Activated T-cell treated with anti-CD3 and anti-CD28 coated beads, Interleukin-2, amount 50 U/mL, for 1 hour (primary cell): ENCODE measurements at places on chromosomes 6 and 20.

DNA sequence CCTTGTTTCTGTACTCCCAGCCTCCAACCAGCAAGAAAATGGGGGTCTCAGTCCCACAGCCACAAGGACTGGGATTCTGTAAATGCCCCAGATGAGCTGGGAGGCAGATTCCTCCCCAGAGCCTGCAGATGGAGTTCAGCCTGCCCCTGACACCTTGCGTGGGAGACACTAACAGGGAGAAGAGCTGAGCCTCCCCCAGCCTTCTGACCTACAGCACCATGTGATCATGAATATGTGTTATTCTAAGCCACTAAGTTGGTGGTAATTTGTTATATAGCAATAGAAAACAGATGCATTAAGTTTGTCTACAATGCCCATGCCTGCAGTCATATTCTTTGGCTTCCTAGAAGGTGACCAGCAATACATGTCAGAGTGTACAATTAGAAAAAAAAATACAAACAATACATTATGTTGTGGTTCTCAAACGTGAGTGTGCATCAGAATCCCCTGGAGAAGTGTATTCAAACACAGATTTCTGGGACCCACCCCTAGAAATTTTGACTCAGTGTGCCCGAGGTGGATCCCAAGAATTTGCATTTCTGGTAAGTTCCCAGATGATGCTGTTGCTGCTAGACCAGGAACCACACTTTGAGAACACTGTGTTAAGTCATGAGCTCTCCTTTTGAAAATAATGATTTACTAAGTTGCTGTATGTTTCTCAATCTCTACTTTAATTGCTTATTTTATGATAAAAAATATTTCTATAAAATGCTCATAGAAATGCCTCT lies 39.9 kb downstream of the SLC22A3 start:
- no peak for DNase-seq

DNA sequence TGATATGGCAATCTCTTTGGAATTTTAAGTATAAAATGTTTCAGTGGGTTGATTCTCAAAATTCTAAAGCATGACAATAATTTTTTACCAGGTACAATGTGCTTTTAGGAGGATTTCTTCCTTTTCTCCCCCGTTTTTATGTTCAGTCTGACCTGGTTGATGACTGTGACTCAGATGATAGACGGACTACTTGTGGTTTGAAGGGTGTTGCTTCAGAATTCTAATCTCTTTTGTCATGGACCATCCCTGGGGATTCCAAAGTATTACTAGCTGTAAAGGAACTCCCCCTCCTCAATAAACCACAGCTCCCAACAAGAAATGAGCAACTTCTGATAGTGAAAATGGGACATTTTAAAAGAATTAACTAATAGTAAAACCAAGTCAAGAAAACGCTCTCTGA lies 34.9 kb upstream of the TNFAIP3 start:
- no peak for DNase-seq

DNA sequence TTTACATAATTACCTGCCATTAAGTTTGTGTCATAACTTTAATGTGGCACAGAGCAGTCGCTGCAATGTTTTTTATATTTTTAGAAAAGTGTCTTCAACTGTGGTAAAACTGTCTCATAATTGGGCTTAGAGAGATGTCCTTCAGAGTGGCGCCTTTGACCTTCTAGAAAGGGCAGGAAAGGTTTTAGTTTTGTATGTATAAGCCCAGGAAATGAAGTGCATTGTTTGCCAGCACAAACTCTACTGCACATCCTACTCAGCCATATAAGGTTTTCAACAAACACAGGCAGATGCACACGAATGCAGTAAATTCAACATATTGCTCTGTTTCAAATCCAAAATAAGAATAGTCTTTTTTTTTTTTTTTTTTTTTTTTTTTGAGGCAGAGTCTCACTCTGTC lies 201.4 kb downstream of the ALDH8A1 start:
- DNase-seq, result no peak

GRCh38 chr6:6842291-6842690 lies 253.8 kb downstream of the LY86 start:
- DNase-seq, result no peak

GRCh38 chr6:148890652-148891404 lies 144.0 kb downstream of the UST start:
- no peak for DNase-seq

GRCh38 chr6:129312880-129313279 lies 397.1 kb downstream of the ARHGAP18 start:
- no peak for DNase-seq

DNA sequence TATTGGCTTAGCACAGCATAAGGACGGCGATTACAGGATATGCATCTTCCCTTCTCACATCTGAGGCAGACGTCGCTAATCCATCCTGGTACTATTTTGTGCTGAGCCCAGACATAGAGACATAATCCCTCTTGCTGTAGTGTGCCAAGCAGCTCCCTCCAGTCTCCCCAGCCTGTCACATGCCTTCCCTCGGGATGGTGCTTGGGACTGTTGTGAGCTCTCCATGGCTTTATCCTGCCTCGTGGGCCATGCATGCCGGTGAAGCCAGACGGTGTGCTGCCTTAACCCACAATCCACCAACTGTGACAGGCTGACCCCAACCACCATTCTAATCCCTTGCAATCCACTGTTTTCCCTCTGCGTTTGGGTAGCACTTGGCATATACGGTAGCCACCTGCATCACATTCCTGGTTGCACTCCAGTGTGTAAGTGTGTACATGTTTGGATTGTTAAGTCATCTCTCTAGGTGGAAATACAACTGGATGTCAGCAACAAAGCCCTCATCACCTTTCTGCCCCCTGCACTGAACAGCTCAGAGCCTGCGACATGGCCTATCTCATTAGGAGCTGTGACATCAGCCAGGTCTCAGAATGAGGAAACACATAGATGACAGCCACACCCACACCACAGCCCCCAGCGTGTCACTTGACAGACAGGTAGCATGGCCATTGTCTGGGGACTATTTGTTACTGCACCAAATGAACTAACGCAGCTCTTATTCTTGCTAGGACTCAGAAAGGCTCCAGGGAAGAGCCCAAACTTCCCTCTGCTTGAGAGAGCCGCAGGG lies 374.8 kb upstream of the CDH4 start:
- no peak for DNase-seq

DNA sequence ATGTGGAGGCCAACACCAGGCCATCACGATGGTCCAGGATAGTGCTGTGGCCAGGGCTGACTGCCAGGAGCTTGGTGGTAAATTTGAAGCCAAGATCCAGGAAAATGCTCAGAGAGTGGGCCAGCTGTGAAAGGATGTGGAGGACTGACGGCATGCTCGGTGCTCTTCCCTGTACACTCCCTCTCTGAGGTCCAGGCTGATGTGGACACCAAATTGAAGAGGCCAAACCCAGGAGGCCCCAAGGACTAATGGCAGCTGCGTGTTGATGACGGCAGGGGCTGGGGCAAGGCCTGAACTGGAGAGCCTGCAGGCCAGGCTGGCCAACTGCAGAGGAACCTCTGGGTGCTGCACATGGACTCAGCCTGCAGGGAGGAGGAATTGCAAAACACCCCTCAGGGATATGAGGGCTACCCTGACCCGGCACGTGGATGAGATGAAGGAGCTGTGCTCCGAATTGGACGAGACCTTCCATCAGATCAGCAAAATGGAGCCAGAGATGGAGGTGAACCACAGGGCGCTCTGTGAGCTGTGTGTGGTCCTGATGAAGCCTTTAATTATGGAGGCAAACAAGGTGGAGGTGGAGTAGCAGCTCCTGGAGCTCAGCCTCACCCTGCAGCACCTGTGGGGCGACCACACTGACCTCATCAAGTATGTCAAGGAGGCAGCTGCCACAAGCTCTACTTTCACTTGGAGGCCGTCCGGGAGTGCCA lies 6.9 kb upstream of the RAET1E start:
- peak; percentile 7 for DNase-seq

DNA sequence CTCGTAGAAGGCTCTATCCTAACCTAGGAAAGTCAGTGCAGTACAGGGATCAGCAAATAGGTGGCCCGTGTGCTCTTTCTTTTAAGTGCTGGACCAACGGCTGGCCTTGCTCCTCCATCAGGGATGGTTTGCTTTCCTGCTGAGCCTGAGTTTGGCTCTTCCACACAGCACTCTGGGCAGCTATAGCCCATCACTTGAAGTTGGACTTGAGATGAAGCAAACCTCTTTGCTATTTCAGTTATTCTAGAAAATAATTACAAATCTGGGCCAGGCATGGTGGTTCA lies 66.9 kb upstream of the KCNK16 start:
- DNase-seq, result no peak

- DNase-seq, result no peak
These were observed 17.5 kb downstream of the FRMD1 start for GRCh38 chr6:168061269-168062210.

GRCh38 chr6:25035174-25035511 lies 99.4 kb upstream of the RIPOR2 start:
- no peak for DNase-seq

DNA sequence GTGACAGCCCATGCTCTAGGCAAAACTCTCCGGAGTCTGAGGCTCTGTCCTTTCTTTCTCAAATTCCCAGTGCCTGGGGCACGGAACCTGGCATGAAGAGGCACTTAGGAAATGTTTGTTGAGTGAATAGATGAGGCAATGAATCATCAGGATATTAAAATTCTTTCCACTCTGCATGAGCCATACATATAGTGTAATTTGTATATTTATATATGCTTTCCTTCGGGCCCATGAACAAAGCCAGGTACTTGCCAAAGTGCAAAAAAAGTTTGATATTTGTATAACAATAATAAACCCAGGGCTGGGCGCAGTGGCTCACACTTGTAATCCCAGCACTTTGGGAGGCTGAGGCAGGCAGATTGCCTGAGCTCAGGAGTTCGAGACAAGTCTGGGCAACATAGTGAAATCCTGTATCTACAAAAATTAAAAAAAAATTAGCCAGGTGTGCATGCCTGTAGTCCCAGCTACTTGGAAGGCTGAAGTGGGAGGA lies 212.3 kb upstream of the ZNF217 start:
- no peak for DNase-seq

DNA sequence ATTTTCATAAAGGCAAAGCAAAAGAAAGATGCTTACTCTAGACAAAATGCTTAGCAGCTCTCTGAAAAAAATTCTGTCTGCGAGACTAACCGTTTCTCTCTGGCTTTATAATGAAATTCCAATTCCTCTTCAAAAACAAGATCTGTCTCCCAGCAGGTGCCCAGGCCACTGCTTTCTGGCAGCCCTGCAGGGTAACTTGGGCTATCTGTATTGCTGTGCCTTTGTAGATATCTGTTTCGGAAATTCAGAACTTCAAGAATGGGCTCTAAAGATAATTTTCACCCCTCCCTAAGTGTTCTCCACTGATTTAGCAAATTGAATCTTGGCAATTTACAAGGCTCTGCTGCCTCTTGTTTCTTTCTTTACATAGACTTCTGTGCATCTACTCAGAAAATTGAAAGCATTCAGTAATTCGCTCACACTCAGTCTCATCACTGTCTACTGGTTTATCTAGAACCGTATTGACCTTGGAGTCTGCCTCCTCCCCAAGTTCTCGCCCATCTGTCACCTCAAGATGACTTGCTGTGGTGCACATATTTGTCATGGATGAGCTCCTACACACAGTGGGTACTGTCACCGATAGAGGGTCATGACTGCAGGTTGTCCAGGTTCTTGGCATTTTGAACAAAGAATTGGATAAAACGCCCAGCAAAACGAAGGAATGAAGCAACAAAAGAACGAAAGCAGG lies 26.4 kb upstream of the FABP7 start:
- no peak for DNase-seq

DNA sequence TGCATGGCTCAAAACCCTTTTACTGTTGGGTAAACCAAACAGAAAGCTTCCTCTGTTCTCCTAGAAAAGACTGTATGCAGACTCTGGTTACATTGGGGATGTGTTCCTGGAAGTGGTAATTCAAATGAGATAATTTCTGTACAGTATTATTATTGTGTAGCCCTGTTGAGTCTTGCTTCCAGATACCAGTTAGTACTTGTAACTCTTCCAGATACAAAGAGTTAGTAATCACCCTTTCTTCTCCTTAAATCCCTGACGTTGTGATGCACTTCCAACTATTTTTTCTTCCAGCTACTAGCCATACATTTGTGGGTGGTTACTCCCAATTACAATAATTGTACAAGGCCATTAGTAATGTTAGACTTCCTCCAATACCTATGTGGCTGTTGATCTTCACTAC lies 42.3 kb upstream of the GRIK2 start:
- no peak for DNase-seq

GRCh38 chr20:63837479-63837878 lies 6.4 kb upstream of the ZBTB46 start:
- no peak for DNase-seq

GRCh38 chr20:50373674-50374286 lies 136.4 kb upstream of the PTPN1 start:
- no peak for DNase-seq

DNA sequence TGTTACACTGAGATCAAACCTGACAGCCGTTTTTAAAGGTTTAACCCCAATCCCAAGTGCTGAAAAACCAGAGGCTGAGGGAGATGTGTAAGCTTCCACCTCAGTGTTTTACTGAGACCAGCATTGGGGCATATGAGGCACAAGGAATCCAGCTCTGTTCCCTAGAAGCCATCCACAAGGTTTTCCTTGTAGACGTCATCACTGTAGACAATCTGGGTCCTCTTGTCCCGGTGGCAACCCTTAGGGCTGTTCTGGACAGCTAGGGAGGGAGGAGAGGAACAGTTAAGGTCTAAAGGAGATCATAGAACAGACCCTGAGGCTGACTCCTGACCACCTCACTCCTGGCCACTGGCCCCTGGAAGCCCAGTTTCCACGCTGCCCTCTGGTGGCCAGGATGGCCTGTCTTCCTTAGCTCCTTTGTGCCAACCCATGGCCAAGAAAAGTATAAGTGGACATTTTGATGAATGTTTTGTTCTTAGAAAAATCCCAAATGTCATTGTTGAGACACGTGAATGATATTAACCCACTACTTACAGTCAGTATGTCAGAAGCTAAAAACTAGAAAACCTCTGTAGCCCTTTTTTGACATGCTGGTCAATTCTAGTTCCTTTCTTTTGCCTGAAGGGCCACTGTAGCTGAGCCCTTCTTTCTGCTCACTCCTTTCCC lies 6.4 kb downstream of the CFB start:
- peak; percentile 44 for DNase-seq

GRCh38 chr6:111753573-111753972 lies 119.7 kb downstream of the FYN start:
- DNase-seq, result no peak

- no peak for DNase-seq
These were observed 109.7 kb upstream of the FOXQ1 start for GRCh38 chr6:1202201-1202600.

GRCh38 chr6:41028561-41029412 lies 10.2 kb downstream of the UNC5CL start:
- no peak for DNase-seq

- DNase-seq, result no peak
These were observed 105.8 kb upstream of the NOX3 start for GRCh38 chr6:155561257-155561965.

- no peak for DNase-seq
These were observed 1932.2 kb upstream of the DEFB115 start for GRCh38 chr20:29325304-29325640.

- peak; percentile 71 for DNase-seq
These were observed at the start of gene HLA-B for GRCh38 chr6:31356946-31357466. TSS of gene HLA-B (minus strand) at chr6:31357179. CDS start at chr6:31357158, 21 bp downstream.

GRCh38 chr6:62042429-62042828 lies 243.6 kb downstream of the KHDRBS2 start:
- DNase-seq, result no peak

GRCh38 chr6:160042014-160042773 lies 73.3 kb downstream of the IGF2R start:
- DNase-seq, result no peak
